ENCODE measurements at places on chromosomes 2 and 18.

GRCh38 chr2:222861411-222862105 is 722 bp downstream of the ACSL3 start:
- DNase-seq, result no peak

GRCh38 chr2:181007086-181007837 is 26.9 kb downstream of the UBE2E3 start:
- DNase-seq, result no peak

- no peak for DNase-seq
These were observed 12.3 kb downstream of the TRPM8 start for GRCh38 chr2:233929352-233930022.

GRCh38 chr2:215793747-215794595 is 219.4 kb downstream of the MREG start:
- DNase-seq, result no peak

DNA sequence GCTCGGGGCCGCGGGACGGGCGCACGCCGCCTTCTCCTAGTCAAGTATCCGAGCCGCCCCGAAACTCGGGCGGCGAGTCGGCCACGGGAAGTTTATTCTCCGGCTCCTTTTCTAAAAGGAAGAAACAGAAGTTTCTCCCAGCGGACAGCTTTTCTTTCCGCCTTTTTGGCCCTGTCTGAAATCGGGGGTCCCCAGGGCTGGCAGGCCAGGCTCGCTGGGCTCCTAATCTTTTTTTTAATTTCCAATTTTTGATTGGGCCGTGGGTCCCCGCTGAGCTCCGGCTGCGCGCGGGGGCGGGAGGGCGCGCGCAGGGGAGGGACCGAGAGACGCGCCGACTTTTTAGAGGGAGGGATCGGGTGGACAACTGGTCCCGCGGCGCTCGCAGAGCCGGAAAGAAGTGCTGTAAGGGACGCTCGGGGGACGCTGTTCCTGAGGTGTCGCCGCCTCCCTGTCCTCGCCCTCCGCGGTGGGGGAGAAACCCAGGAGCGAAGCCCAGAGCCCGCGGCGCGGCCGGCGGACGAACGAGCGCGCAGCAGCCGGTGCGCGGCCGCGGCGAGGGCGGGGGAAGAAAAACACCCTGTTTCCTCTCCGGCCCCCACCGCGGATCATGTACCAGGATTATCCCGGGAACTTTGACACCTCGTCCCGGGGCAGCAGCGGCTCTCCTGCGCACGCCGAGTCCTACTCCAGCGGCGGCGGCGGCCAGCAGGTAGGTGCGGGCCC is 617 bp downstream of the FOSL2 start:
- no peak for DNase-seq

- no peak for DNase-seq
These were observed 21.1 kb downstream of the TMEM182 start for GRCh38 chr2:102782933-102783332.

- DNase-seq, result no peak
These were observed 19.7 kb upstream of the STPG4 start for GRCh38 chr2:47174733-47175361.

DNA sequence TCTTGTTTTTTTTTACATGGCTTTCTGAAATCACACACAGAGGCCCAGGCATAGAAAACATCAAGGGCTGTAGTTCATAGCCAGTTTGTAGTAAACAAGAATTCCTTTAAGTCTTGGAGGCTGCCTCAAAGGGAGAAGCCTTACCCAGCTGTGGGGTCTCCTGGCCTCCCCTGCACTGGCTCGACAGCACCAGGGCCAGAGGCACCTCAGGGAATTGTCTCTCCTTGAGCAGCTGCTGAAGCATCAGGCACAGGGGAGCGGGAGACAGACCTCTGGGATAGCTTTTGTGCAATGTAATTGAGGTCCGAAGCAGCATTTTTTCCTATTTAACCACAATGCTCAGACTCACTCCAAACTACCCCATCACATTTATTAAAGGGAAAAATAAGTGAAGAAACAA is 209.1 kb downstream of the HRH4 start:
- DNase-seq, result no peak

DNA sequence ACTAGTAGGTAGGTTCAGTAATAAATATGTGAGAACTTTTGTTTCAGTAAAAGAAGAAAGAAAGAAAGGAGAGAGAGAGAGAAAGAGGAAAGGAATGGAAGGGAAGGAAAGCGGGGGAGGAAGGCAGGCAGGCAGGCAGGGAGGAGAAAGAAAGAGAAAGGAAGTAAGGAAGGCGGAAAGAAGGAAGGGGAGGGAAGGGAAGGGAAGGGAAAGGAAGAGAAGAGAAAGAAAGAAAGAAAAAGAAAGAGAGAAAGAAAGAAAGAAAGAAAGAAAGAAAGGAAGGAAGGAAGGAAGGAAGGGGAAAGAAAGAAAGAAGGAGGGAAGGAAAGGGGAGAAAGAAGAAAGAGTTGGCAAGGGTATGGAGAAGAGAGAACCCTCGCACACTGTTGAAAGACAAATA is 67.6 kb downstream of the CD226 start:
- no peak for DNase-seq

- DNase-seq, result no peak
These were observed 39.4 kb upstream of the TXNDC2 start for GRCh38 chr18:9846162-9846925.

DNA sequence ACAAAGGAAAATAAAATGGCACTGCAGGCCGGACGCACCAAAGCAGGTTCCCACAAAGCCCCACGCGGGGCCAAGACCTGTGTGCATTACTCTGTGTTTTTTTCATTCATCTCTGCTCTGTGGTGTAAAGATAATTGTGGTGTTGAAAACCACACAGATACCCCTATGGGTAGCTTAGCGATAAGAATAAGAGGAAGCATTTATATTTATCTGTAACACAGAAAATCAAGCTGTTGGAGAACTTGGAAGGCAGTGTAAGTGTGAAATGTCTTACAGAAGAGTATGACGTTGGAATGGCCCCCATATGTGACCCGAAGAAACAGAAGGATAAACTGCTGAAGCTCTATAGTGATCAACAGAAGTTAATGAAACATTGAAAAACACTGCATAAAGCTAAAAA is 20.3 kb upstream of the MARCO start:
- no peak for DNase-seq

DNA sequence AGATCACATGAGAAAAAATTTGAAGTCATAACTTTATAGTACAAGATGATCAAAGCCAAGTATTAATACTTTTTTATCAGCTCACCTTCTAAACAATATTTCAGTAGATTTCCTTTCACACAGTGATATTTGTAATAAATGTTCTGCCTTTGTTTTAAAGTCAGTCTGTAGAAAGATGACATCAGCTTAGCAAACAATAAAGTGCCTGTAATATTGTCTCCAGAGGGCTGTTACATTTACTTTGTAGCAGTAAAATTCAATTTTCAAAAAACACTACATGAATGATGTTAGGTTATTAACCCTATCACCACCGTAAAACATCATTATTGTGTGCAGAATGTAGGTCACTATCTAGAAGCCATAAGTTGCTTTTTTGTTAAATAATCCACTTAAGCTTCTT is 49.6 kb downstream of the ZEB2 start:
- DNase-seq, result no peak

GRCh38 chr2:178943745-178944144 is 106.2 kb downstream of the CCDC141 start:
- no peak for DNase-seq

- DNase-seq, result no peak
These were observed 17.7 kb upstream of the NFE2L2 start for GRCh38 chr2:177282181-177282641.

DNA sequence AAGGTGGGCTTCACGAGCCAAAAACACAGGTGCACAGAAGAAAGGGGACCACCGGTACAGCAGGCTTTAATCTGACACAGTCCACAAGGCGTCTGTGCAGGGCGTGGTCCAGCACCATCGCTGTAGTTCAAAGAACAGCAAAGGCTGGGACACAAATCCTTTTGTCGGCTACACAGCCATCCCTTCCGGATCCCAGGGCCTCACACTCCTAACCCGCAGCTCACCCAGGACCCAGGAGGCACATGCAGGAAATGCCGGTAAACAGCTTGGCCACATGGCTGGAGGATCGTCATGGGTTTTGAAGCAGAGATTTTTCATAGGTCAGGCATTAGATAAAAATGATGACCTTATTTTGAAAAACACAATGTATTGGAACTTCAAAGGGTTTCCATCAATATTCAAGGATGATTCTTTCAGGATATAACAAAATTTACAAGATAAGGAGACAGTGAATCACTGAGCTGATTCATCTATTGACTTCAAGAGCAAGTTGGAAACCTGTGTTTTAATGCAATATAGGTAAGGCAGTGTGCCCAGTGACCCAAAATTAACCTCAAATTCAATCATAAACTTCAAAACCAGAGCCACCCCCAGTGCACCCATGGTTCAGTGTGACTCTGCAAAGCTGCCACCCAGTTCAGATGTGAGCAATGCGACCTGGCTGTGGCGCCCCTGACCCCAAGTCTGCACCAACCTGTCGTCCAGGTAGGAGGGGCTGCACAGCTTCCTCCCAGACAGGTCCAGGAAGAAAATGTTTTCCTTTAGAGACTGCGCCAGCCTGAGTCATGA is 74.4 kb downstream of the TMEM18 start:
- no peak for DNase-seq

GRCh38 chr2:237271698-237272652 is 142.0 kb downstream of the COL6A3 start:
- no peak for DNase-seq

- no peak for DNase-seq
These were observed 1230.2 kb upstream of the ZEB2 start for GRCh38 chr2:145750144-145750543.

GRCh38 chr2:60408811-60409530 is 144.5 kb downstream of the BCL11A start:
- DNase-seq, result no peak

GRCh38 chr2:145067549-145068030 is 547.7 kb upstream of the ZEB2 start:
- no peak for DNase-seq

DNA sequence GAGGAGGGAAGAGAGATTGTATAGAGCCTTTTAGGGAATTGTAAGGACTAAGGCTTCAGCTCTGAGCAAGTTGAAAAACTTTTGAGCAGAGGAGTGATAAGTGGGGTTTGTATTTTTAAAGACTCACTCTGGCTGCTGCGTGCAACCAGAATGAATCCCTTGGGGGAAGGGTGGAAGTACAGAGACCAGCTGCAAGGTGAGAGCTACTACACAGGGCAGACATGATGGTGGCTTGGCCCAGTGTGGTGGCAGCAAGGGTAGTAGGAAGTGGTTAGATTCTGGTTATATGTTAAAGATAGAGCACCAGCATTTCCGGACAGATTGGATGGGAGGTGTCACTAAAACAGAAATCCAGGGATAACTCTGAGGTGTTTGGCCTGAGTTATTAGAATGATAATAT is 10.1 kb upstream of the SESTD1 start:
- no peak for DNase-seq

DNA sequence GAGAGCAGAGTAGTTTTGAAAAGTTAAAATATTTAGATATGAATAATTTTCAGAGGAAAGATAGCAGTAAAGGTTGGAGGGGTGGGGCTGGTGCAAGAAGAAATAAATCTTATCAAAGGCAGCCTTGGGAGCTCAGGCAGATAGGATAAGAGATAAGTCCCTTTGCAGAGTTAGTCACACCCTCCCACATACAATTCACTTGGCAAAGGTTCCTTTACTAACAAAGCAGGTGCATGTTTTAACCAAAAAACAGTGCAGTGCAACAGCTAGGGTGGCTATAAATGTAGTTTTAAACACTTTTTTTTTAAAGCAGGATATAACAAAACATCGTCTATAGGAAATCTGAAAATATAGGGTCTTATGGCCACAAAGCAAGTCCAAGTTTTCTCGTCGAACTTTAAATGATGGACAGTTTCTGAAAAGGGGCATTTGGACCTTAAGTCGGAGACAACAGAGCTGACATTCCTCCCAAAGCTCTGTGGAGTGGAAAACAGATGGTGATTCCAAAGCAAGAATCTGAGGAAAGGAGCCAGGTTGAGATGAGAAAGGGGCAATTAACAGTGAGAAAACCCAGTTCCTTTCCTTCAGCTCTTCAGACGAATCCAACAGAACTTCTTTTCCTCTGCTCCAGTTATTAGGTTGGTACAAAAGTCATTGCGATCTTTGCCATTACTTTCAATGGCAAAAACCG is 53.0 kb downstream of the EPHA4 start:
- DNase-seq, result no peak

DNA sequence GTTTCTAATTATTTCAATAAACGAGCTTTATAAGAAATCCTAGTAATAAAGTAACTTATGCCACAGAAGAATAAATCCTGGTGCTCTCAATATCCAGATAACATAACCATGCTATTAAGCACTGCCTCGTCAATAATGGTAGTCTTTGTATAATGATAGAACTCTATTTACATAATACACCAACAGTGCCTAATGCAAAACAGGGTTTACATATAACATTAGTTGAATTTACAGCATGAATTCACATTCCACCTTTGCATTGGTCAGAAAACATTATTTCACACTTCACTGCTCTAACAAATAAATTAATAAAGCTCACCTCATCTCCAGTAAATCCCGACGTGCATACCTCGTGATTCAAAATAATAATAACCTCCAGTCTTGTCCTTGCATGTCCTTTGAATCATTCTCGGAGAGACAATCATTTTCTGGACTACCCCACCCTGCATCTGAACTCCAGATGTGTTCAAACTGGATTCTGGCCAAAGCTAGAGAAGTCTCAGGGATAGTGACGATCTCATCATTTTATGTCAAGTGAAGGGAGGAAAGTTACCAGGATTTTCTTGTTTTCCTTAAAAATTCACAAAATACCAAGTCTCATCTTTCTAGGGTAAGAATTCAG is 189.2 kb downstream of the NCKAP5 start:
- DNase-seq, result no peak

DNA sequence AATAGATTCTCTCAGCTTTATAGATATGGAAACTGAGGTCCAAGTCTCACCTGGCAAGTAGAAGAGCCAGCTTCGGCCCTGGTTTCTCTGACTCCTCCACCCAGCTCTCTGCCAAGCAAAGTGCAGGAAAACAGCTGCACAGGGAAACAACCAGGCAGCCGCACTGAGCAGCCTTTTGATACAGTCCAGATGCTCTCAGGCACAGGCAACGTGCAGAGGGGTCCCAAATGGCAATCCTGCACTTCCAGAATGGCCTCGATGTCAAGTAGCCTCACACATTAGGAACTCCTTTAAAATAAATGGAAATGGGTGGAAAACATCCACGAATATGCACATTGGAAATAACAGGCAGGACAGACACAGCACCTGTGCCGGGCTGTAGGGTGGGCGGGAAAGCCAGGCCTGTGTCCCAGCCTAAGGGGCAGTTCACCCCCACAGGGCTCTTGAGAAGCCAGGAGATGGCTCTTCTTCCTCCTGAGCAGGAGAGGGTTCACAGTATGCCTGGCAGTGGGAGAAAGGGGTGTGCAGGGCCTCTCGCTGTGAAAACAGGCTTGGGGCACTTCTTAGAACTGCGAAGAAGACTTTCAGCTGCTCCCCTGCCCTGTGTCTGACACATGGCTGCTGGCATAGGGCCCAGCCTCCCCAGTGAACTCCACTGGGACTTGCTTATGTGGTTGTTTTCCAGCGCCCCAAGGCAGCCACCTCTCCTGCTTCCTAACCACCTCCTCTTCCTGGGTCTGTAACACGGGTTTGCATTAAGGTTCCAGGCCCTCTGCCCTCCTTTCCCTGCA is 63.9 kb upstream of the TUBA3E start:
- no peak for DNase-seq

GRCh38 chr2:51528156-51528555 is 496.2 kb upstream of the NRXN1 start:
- no peak for DNase-seq
